ENCODE measurements at places on chromosomes 11 and 22. TPM values are rescaled to one million over a fixed set of nuclear protein-coding genes. Genes with fewer than 3 reads are reported as not detected.
A peak's percentile ranks its signal among the peaks of the same experiment; 100 is the strongest.

Gene RGL4
- not detected for total RNA-seq

Gene ASPHD2
- 0.42 TPM for total RNA-seq

Gene SEPTIN3
- 0.46 TPM for total RNA-seq

Gene HEPHL1
- not detected for total RNA-seq

Gene MB
- total RNA-seq = 0.63 TPM

Gene NRXN2
- total RNA-seq = 4.0 TPM

Gene OR10A2
- not detected for total RNA-seq

Gene STK33
- 19.0 TPM for total RNA-seq

Gene APOA4
- total RNA-seq = 0.40 TPM

Gene BTG4
- total RNA-seq = not detected

Gene GAL3ST1
- total RNA-seq = 1.2 TPM

DNA sequence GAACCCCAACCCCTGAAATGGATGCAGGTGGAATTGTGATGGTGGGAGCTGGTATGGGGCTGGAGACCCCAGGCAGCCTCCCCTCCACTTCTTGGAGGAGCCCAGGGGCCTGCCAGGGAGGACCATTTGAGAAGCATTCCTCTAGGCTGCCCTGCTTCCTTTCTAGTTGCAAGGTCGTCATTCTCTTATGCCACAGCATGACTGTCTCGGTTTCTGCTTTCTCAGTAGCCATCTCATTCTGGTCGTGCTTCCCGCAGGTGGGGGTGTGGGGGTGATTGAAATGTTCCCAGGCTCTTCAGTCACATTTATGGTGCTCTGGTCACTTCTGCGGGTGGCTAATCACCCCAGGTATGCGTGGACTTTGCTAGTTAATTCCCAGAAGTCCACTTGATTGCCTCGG is 223.7 kb upstream of the TBCEL start:
- no peak overlapping the region for H3K4me3 ChIP-seq
- no peaks in the 10 kb centered on the region for H3K36me3 ChIP-seq
- H3K27ac ChIP-seq = no peak overlapping the region

GRCh38 chr11:102111011-102111786 is 952 bp downstream of the YAP1 start:
- H3K27me3 ChIP-seq = no peaks in the 10 kb centered on the region
- H3K27ac ChIP-seq = peak overlapping the region; percentile 97
- no peaks in the 10 kb centered on the region for H3K36me3 ChIP-seq
- peak overlapping the region; percentile 94 for H3K4me3 ChIP-seq
- H3K4me1 ChIP-seq = peaks cover 50% of the 10 kb centered on the region

- DNase-seq = no peak
- no peaks in the 10 kb centered on the region for H3K36me3 ChIP-seq
Measured at GRCh38 chr11:87392665-87393064, 354.9 kb downstream of the TMEM135 start.

- H3K4me3 ChIP-seq = no peak overlapping the region
- DNase-seq = no peak
- peak overlapping the region; percentile 88 for H3K27ac ChIP-seq
- peaks cover 50% of the 10 kb centered on the region for H3K4me1 ChIP-seq
Measured at GRCh38 chr11:2303627-2304505, 2.1 kb downstream of the TSPAN32 start.

GRCh38 chr11:33039274-33040032 is at the start of gene TCP11L1:
TSS of gene TCP11L1 (plus strand) at chr11:33039572. CDS start at chr11:33043774, 4,202 bp downstream.
- H3K36me3 ChIP-seq = peaks cover 4% of the 10 kb centered on the region
- H3K27me3 ChIP-seq = no peaks in the 10 kb centered on the region
- peaks cover 17% of the 10 kb centered on the region for H3K4me1 ChIP-seq
- DNase-seq = peak; percentile 97
- peak within 1 kb of the TSS; percentile 91 for H3K4me3 ChIP-seq

GRCh38 chr11:115242982-115243381 is 261.2 kb downstream of the CADM1 start:
- H3K4me3 ChIP-seq = no peak overlapping the region
- DNase-seq = no peak
- H3K4me1 ChIP-seq = peaks cover 2% of the 10 kb centered on the region
- H3K27me3 ChIP-seq = no peaks in the 10 kb centered on the region
- H3K36me3 ChIP-seq = no peaks in the 10 kb centered on the region

- no peaks in the 10 kb centered on the region for H3K36me3 ChIP-seq
- H3K4me1 ChIP-seq = peaks cover 6% of the 10 kb centered on the region
- no peak overlapping the region for H3K4me3 ChIP-seq
- no peaks in the 10 kb centered on the region for H3K27me3 ChIP-seq
- no peak overlapping the region for H3K27ac ChIP-seq
Measured at GRCh38 chr11:130208241-130209127, 48.9 kb downstream of the ST14 start.

GRCh38 chr11:93737904-93738612 is 3.2 kb downstream of the TAF1D start:
- H3K27ac ChIP-seq = no peak overlapping the region
- H3K27me3 ChIP-seq = no peaks in the 10 kb centered on the region
- H3K36me3 ChIP-seq = peaks cover 28% of the 10 kb centered on the region
- no peak overlapping the region for H3K4me3 ChIP-seq

DNA sequence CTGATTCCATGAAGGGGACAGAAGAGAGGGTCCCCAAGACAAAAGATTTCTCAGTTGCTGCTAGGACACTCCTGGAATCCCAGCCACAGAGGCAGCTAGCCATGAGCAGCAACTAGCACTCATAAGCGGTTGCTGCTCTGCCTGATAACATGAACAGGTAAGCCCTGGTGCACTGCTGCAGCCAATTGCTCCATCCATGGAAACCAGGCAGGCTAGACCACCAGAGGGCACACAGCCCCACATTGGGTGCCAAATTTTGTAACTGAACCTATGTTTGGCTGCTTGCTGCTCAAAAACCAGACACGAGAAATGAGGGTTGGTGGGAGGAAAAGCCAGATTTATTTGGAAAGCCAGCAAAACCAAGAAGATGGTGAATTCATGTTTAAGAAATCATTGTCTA is 21.9 kb upstream of the QSER1 start:
- no peaks in the 10 kb centered on the region for H3K27me3 ChIP-seq
- no peaks in the 10 kb centered on the region for H3K36me3 ChIP-seq
- no peak overlapping the region for H3K27ac ChIP-seq

DNA sequence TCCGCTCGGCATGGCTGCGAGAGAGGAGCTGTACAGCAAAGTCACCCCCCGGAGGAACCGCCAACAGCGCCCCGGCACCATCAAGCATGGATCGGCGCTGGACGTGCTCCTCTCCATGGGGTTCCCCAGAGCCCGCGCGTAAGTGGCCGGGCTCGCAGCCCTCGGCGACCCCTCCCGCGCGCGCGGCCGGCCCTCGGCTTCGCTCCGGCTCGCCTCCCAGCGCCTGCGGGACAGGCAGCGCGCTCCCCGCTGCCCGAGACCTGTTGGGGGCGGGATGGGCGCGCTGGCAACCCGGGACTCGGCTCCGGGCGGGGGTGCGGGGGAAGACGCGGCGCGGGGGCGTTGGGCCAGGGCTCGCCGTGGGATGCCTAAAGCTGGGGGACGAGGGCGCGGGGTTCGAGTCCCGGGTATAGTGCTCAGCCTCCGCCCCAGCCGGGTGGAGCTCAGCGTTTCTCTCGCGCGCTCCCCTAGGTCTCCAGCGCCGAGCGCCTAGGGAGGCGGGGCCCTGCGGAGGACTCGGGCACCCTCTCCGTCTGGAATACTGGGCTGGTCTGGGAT is 630 bp downstream of the UBASH3B start:
- DNase-seq = no peak
- peak overlapping the region; percentile 84 for H3K27ac ChIP-seq
- no peaks in the 10 kb centered on the region for H3K36me3 ChIP-seq
- H3K4me1 ChIP-seq = peaks cover 18% of the 10 kb centered on the region
- H3K4me3 ChIP-seq = peak overlapping the region; percentile 90
- peaks cover 20% of the 10 kb centered on the region for H3K27me3 ChIP-seq

DNA sequence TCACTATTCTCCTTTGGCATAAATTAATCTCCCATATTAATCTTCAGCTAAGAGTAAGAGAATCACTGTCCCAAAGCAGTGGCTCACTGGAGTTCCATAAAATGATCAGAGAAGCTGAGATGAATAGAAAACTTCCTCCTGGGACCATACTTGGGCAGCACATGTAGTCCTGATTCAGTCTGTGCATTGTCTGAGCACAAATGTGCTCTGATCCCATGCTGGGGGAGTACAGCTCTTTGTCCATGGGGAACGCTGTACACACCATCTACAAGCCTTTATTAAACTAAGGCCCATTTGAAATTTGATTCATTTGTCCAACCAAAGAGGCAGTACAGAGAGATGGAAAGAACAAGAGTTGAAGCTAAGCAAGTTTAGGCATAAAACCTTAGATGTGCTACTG is 147.4 kb upstream of the PGR start:
- H3K36me3 ChIP-seq = no peaks in the 10 kb centered on the region
- H3K4me3 ChIP-seq = no peak overlapping the region

DNA sequence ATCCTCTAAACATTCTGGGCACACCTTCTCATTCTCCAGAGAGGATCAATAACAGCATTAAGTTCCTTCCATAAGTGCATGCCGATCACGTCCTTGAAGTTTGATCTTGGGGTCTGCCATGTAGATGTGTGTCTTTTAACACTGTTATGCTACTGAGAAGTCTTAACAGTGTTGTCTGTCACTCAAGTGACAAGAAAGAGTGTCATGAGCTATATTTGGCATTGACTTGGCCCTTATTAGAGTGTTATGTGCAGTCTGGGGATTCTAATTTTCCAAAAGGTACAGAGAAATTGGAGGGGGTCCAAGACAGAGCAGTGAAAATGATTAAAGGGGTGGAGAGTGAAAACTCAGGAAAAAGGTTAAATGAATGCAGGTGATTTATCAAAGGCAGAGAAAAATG is 107.1 kb upstream of the OPCML start:
- no peak overlapping the region for H3K4me3 ChIP-seq
- H3K36me3 ChIP-seq = no peaks in the 10 kb centered on the region
- H3K27me3 ChIP-seq = peaks cover 27% of the 10 kb centered on the region

GRCh38 chr11:96538104-96538503 is 148.3 kb downstream of the JRKL start:
- no peaks in the 10 kb centered on the region for H3K4me1 ChIP-seq
- DNase-seq = no peak
- no peak overlapping the region for H3K4me3 ChIP-seq

Data from esophagus muscularis mucosa (tissue), 4 donors.